ENCODE measurements at places on chromosomes 3 and 15. TPM values are rescaled to one million over a fixed set of nuclear protein-coding genes. Genes with fewer than 3 reads are reported as not detected.

DNA sequence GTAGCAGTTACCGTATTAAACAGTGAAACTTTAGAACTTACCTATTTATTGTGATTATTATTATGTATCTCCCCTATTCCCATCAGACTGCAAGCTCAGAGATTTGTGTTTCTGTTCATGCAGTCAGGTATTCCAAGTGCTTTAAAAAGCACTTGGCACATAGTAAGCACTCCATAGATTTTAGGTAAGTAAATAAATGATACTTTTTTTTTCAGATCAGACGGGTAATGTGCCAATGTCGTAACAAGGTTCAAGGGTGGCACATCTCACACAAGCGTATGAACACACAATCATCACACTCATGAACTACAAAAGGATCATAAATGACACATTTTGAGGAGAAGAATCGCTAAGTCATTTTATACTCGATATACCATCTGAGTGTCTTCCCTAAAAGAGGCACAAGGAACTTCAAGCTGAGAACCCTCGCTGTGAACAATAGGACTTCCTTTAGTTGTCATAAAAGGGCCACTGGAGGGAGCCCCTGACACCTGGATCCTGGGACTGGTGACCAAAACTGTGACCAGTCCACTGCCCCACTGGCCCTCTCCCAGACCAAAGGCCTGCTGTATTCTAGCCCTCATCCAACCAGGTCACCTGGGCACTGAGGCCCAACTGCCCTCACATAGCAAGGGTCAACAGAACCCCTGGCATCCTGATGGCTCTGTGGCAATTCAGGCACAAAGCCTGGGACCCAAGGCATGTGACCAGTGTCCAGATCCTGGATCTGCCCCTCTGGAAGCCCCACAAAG is 32.1 kb downstream of the KIF9 start:
- no peak overlapping the region for H3K27ac ChIP-seq
- no peak for DNase-seq
- no peaks in the 10 kb centered on the region for H3K4me1 ChIP-seq
- no peaks in the 10 kb centered on the region for H3K36me3 ChIP-seq
- H3K4me3 ChIP-seq: no peak overlapping the region

IQCH gene
- 0.85 TPM for total RNA-seq

- no peak overlapping the region for H3K27ac ChIP-seq
- H3K36me3 ChIP-seq: no peaks in the 10 kb centered on the region
- DNase-seq: no peak
- no peaks in the 10 kb centered on the region for H3K4me1 ChIP-seq
These were observed 227.2 kb upstream of the ROBO2 start for GRCh38 chr3:76812649-76813242.

- no peak overlapping the region for H3K27ac ChIP-seq
- DNase-seq: no peak
- H3K27me3 ChIP-seq: no peaks in the 10 kb centered on the region
- no peak overlapping the region for H3K4me3 ChIP-seq
These were observed 58.6 kb downstream of the MB21D2 start for GRCh38 chr3:192858849-192859585.

ATP13A5 gene
- not detected for total RNA-seq

ITGB5 gene
- total RNA-seq: 0.47 TPM

- no peaks in the 10 kb centered on the region for H3K36me3 ChIP-seq
- no peak overlapping the region for H3K4me3 ChIP-seq
- H3K27me3 ChIP-seq: no peaks in the 10 kb centered on the region
- H3K4me1 ChIP-seq: peaks cover 16% of the 10 kb centered on the region
- no peak overlapping the region for H3K27ac ChIP-seq
These were observed 12.6 kb downstream of the SLC12A6 start for GRCh38 chr15:34324933-34325332.

KCNMB2 gene
- not detected for total RNA-seq

RAB6B gene
- not detected for total RNA-seq

GRCh38 chr3:43248185-43248583 is 38.2 kb upstream of the SNRK start:
- H3K4me3 ChIP-seq: no peak overlapping the region
- DNase-seq: no peak
- H3K27me3 ChIP-seq: no peaks in the 10 kb centered on the region

GRCh38 chr3:149548669-149549065 is 74.2 kb downstream of the TM4SF4 start:
- no peaks in the 10 kb centered on the region for H3K36me3 ChIP-seq
- no peak for DNase-seq
- no peak overlapping the region for H3K27ac ChIP-seq
- H3K4me3 ChIP-seq: no peak overlapping the region
- H3K27me3 ChIP-seq: no peaks in the 10 kb centered on the region
- H3K4me1 ChIP-seq: no peaks in the 10 kb centered on the region

DNA sequence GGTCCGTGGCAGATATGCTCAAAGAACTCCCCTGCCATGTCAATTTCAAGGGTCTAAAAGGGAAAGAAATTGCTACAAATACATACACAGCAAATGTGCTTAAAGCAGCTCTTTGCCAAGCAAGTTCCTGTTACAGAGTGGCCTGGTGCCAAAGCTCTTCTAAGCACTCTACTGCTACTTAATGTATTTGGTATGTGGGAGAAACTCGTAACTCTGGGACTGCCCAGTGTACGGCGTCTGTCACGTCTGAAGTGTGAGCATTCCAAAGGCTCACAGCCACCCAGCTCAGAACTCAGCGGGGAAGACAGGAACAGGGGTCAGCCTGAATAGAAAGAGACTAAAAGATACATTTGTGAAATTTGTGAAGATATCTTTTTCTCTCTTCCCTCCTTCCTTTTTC is 54.6 kb downstream of the RBMS3 start:
- no peaks in the 10 kb centered on the region for H3K36me3 ChIP-seq
- H3K27ac ChIP-seq: no peak overlapping the region
- no peak for DNase-seq
- H3K4me1 ChIP-seq: no peaks in the 10 kb centered on the region

- no peak overlapping the region for H3K27ac ChIP-seq
- no peak for DNase-seq
- no peak overlapping the region for H3K4me3 ChIP-seq
These were observed 318.4 kb upstream of the COL8A1 start for GRCh38 chr3:99319961-99320360.

CCDC9B gene
- 1.0 TPM for total RNA-seq

DNA sequence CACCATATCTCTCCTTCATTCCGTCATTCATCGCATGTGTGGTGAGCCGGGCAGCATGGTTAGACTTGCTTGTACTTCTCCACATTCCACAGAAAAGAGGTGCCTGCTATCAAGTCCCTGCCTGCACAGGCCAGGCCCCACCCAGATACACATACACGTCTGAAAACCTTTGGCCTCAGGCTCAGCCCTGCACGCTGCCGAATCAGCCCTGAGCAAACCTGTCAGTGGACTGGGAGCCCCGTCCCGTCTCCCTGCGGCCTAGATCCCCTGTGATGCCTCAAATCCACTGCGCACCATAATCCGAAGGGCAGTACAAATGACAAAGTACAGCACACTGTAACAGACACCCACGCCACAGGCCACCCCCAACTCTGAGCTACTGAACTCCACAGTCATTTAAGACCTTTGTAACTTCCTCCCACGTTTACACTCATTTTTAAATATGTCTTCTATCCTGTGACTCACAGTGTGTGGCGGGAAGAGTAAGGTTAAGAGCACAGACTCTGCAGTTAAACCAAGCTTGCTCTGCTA is 67.1 kb downstream of the MB21D2 start:
- peaks cover 4% of the 10 kb centered on the region for H3K4me1 ChIP-seq
- H3K4me3 ChIP-seq: no peak overlapping the region
- peak; percentile 13 for DNase-seq

ACP3 gene
- total RNA-seq: not detected

- no peaks in the 10 kb centered on the region for H3K36me3 ChIP-seq
- H3K4me1 ChIP-seq: no peaks in the 10 kb centered on the region
- no peak overlapping the region for H3K27ac ChIP-seq
- no peak overlapping the region for H3K4me3 ChIP-seq
These were observed 174.5 kb downstream of the CACNA1D start for GRCh38 chr3:53668872-53669271.

DNA sequence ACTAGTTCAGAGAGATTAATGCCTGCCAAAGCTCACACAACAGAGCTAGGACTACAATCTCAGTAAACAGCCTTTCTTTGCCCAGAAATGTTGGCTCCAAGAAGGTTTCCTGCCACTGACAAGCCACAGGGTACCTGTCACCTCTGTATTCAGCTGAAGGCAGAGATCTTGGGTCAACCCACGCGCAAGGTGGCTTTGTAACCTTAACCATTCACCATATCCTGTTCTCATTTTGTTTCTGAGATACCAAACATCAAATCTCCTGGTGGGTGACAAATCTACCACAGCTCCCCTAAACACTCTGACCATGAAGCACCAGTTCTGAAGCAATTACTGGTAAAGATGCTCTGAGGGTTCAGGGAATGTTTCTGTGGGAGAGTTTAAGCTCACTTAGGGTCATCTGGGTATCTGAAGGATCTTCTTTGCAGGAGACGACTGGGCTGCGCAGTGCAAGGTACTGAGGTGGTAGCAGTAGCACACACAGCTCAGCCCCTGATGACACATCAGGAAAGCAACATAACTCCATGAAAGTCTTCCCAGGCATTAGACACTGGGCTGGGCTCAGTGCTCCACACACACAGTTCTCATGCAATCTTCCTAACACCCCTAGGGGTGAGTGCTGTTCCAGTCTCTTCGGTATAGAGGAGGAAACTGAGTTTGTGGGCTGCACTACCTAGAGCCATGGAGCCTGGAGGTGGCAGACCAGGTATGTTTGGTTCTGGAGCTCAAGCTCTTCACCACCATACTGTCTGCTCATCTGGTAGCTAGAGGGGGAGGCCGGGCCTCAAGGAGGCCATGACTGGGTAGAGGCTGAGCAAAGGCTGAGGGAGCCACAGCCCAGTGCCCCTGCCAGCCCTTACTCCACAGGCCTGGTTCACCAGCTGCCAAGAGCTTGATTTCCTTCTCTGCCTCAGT is 7.7 kb downstream of the CXCR6 start:
- H3K4me3 ChIP-seq: no peak overlapping the region
- peak overlapping the region; percentile 79 for H3K27ac ChIP-seq
- H3K27me3 ChIP-seq: no peaks in the 10 kb centered on the region
- peaks cover 73% of the 10 kb centered on the region for H3K4me1 ChIP-seq

DNA sequence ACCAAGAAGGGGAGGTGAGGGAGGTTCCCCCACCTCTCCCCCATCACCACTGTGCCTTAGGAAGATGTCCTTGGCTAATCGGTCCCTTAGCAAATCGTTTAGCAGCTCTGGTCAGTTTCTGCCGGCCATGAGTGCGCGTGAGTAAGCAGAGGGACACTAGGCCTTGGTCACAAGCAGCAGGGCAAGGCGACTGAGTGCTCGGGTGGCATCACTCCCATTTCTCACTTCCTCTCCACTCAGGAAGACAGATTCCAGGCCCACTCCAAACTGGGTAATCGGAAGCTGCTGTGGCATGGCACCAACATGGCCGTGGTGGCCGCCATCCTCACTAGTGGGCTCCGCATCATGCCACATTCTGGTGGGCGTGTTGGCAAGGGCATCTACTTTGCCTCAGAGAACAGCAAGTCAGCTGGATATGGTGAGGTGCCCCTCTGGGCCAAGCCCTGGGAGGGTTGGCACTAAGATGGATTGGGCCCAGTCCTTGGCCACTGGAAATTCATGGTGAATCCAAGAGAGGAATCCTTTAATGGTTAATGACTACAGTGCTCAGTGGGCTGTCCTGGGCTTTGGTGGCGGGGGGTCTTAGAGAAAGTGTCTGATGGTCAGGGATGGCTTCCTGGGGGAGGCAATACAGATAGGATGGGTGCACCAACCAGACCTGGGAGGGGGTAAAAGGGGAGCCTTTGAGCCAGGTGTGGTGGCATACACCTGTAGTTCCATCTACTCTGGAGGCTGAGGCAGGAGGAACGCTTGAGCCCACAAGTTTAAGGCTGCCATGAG is 4.0 kb downstream of the PARP3 start:
- no peak overlapping the region for H3K27ac ChIP-seq
- H3K4me3 ChIP-seq: no peak overlapping the region
- no peak for DNase-seq
- H3K36me3 ChIP-seq: no peaks in the 10 kb centered on the region

DNA sequence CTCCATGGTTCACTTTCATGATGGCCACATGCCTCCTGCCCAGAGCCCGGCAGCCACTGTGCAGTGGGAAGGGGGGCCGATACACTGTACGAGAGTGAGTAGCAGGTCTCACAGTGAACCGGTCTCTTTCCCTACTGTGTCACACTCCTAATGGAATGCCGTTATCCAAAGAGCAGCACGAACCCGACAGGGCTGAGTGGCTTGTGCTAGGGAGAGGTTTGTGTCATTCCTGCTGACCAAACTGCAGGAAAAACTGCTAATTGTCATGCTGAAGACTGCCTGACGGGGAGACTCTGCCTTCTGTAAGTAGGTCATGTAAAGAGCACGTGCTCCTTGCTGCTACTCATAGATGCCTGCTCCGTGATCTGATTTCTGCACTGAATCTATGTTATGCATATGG is 105.1 kb downstream of the ARPP21 start:
- H3K4me3 ChIP-seq: no peak overlapping the region
- no peak for DNase-seq
- no peaks in the 10 kb centered on the region for H3K4me1 ChIP-seq
- no peak overlapping the region for H3K27ac ChIP-seq

DNA sequence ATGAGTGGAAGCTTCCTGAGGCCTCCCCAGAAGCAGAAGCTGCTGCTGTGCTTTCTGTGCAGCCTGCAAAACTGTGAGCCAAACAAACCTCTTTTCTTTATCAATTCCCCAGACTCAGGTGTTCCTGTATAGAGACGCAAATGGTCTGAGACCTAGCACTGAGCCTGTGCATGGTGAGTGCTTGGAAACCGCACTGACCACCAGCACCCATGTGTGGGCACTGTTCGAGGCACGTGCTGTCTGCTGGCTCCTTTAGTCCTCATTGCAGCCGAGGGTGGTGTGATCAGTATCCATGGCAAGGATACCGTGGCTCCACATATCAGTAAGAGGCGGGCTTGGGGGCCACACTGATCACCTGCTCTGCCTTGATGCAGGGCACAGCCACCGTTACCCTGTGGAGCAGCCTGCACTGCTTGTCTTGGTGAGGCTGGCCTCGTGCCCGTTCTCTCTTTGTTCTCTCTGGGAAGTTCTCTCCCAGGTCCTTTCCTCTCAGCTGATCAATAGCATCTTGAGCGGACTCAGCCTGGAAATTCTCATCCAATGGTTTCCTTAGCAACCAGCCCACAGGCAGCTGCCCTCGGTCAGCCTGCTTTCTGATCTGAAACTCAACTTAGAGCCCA is 101.0 kb downstream of the PLXNA1 start:
- H3K36me3 ChIP-seq: no peaks in the 10 kb centered on the region
- no peak overlapping the region for H3K27ac ChIP-seq
- no peaks in the 10 kb centered on the region for H3K27me3 ChIP-seq
- DNase-seq: no peak
- H3K4me3 ChIP-seq: no peak overlapping the region
- H3K4me1 ChIP-seq: no peaks in the 10 kb centered on the region

FILIP1L gene
- total RNA-seq: 0.08 TPM

GRCh38 chr3:53618936-53619335 is 124.5 kb downstream of the CACNA1D start:
- no peak overlapping the region for H3K4me3 ChIP-seq
- H3K4me1 ChIP-seq: no peaks in the 10 kb centered on the region
- no peak overlapping the region for H3K27ac ChIP-seq
- H3K27me3 ChIP-seq: peaks cover 5% of the 10 kb centered on the region

GOLGA6A gene
- total RNA-seq: 0.16 TPM

GRCh38 chr15:79970181-79970580 is 815 bp downstream of the BCL2A1 start:
- H3K4me1 ChIP-seq: peaks cover 29% of the 10 kb centered on the region
- peak overlapping the region; percentile 59 for H3K4me3 ChIP-seq
- peak overlapping the region; percentile 72 for H3K27ac ChIP-seq
- no peak for DNase-seq
- H3K36me3 ChIP-seq: no peaks in the 10 kb centered on the region

GRCh38 chr15:63545520-63545919 is 41.1 kb downstream of the USP3 start:
- H3K36me3 ChIP-seq: peaks cover 28% of the 10 kb centered on the region
- DNase-seq: no peak
- no peaks in the 10 kb centered on the region for H3K27me3 ChIP-seq
- H3K27ac ChIP-seq: no peak overlapping the region

CHRNA3 gene
- not detected for total RNA-seq

All from CD4-positive, alpha-beta T cell (primary cell).